ENCODE measurements at places on chromosomes 5 and 9.

GRCh38 chr5:115599502-115599901, 2.8 kb downstream of the TICAM2 start:
- no peak for DNase-seq

- DNase-seq: no peak
Observed at GRCh38 chr5:130171699-130172098, 267.4 kb downstream of the CHSY3 start.

DNA sequence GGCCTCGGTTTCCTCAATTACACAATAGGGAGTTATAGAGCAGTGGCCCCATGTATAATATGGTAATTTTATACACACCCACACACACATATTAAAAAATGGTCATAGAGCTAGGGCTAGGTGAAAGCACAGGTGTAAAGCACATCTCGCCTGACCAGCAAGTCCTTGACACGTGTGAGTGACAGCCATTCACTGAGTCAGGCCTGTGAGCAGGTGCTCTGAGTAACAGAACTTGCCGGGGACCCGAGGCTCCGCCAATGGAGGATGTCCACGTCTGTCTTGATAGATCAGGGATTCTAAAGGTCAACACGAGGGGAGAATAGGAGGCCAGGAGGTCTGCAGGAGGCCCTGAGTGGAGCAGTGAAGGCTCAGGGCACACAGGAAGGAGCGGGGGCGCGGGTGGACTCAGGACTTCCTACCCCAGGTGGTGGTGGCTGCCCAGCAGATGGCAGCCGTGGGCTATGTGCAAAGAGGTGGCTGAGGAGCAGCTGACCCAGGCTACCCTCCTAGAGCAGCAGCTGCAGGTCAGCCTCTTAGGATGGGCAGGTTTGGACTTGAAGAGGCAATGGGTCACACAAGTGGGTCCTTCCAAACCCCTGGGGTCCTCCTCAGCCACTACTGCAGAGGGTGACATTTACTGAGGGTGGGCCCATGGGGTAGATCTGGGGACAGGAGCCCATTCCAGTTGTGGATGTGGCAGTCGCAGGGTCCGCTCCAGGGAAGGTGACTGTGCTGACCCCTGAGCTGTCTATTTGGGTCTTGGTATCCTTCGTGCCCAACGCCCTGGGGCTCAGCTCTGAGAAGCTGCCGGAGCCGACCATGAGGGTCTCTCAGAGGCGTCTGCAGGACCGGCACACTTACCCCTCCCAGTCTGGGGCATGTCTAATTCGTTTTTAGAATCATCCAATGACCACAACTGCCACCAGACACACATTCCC, 45.9 kb downstream of the PRRT1B start:
- DNase-seq: peak; percentile 54

GRCh38 chr5:180343110-180343830, 9.9 kb downstream of the GFPT2 start:
- no peak for DNase-seq

DNA sequence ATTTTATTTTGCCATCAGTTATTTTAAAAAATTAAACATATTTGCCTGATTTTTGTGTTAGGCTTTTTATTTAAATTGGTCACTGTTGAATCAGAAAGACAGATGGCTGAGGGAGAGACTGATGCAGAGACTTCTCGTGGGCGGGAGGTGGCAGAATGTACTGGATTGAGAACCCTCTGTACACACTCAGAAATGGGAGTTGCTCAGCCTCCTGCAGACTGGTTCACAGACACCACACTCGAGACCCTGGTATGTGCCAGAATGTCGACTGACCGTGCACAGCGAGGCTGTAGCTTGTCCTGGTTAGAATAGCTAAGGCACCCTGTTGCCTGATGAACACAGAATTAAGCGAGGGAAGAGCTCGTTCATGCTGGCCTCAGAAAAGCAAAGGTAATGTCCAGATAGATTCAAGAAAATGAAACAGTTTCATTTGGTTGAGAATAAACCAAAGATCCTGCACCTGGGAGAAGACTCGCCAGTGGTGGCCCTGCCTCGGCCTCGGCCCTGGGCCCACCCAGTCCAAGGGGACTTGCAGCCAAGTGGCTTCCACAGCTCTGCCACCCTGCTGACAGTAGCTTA, 71.3 kb upstream of the OTULINL start:
- no peak for DNase-seq

GRCh38 chr9:4831119-4831518, 38.4 kb downstream of the RCL1 start:
- no peak for DNase-seq

DNA sequence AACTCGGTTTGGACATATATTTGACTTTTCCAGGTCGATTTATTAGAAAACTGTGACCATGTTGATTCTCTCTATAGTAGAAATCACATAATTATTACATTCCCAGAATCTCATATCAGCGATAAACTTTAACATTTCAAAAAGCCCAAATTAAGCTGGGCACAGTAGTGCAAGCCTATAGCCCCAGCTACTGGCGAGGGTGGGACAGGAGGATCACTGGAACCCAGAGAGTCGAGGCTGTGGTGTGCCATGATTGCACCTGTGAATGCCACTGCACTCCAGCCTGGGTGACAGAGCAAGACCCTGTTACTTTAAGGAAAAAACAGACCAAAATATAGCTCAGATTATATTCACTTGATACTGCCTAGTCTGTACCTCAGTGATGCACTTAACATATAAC, 128.9 kb downstream of the CPLANE1 start:
- no peak for DNase-seq

- no peak for DNase-seq
Observed at GRCh38 chr9:73871636-73872035, 625.5 kb upstream of the RORB start.

- no peak for DNase-seq
Observed at GRCh38 chr9:14179449-14179848, 134.5 kb downstream of the NFIB start.

- DNase-seq: no peak
Observed at GRCh38 chr9:114055894-114056293, 22.2 kb downstream of the AMBP start.

DNA sequence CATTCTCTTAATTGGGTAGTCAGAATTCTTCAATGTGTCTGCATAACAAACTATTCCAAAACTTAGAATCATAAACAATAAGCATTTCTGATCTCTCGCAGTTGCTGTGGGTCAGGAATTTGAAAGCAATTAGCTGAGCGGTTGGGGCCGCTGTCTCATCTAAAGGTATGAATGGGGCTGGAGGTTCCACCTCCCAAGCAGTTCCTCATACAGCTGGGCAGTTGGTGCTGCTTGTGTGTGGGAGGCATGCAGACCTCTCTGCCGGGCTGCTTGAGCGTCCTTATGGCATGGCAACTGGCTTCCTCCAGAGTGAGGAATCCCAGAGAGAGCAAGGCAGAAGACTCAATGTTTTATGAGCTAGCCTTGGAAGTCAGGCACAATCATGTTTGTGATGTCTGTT, 30.2 kb upstream of the SEMA4D start:
- DNase-seq: no peak

DNA sequence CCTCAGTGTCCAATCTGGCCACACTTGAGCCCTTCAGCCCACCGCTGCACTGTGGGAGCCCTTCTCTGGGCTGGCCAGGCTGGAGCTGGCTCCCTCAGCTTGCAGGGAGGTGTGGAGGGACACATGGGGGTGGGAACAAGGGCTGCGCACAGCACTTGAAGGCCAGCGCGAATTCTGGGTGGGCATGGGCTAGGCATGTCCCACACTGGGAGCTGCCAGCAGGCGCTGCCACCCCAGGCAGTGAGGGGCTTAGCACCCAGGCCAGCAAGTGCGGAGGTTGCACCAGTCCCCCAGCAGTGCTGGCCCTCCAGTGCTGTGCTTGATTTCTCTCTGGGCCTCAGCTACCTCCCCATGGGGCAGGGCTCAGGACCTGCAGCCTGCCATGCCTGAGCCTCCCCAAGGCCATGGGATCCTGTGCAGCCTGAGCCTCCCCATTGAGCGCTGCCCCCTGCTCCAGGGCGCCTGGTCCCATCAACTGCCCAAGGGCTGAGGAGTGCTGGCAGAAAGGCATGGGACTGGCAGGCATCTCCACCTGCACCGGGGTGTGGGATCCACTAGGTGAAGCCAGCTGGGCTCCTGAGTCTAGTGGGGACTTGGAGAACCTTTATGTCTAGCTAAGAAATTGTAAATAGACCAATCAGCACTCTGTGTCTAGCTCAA, 148.2 kb downstream of the EMB start:
- DNase-seq: no peak

- no peak for DNase-seq
Observed at GRCh38 chr9:1708219-1708618, 306.9 kb upstream of the SMARCA2 start.

DNA sequence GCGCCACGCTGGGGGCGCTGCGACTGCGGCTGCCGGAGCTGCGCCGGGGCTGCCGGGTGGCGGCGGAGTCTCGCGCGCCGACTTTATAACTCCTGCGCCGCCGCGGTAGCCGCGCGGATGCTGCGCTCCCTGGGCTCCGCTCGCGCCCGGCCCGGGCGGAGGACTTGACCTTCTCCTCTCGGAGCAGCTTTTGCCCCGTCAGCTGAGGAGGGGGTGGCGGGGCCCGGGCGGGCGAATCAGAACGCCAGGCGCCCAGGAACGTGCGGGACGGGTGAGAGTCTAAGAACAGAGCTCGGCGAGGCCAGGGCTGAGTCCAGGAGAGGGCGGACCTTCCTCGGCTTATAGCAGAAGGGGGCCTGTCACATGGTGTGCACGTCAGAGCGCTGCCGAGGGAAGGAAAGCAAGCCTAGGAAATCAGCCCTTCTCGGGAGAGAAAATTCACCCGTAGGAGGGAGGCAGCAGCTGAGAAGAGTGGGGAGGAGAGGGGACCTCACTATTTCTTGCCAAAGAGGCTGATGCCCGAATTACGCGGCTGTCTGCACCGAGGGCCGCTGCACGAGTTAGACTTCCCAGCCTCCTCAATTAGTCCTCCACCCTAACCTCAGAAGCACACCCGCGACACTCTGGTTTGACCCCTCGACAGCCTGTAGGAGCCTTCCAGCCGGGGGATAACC, at the start of gene FOXD1:
Gene FOXD1, minus strand, starts transcription at position 315 of the 674 bp plus-strand sequence. CDS start 415 bp downstream, outside the sequence.
- DNase-seq: no peak

DNA sequence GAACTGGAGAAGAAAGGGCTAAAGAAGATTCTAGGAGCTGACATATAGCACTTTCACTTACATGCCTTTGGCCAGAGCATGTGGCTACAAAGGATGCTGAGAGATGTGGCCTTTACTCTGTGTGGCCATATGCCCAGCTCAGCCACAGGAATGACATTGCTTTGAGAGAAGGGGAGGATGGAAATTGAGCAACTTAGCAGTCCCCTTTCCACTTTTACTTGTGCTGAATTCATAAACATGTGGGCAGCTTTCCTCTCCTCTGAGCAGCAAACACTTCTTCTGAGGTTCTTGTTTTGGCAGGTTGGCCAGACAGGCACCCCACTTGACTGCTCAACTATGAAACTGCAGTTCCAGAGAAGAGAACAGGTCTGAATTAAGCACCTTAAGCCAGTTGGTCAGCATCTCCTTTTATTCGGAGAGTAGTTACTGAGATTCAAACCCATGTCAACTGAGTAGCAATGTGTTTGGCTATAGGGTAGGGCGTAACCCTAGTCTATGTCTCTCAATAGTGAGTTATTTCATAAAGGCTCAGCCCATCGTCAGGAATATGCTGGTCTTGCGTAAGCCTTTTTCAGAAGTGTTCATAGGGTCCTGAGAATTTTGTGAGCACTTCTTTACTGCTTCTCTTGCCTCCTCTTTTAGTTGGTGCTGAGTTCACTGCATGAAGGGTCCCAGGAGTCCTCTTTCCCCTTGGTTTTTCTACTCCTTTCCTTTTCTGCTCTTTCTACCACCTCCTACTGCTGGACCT, 134.5 kb downstream of the PALM2AKAP2 start:
- DNase-seq: no peak

DNA sequence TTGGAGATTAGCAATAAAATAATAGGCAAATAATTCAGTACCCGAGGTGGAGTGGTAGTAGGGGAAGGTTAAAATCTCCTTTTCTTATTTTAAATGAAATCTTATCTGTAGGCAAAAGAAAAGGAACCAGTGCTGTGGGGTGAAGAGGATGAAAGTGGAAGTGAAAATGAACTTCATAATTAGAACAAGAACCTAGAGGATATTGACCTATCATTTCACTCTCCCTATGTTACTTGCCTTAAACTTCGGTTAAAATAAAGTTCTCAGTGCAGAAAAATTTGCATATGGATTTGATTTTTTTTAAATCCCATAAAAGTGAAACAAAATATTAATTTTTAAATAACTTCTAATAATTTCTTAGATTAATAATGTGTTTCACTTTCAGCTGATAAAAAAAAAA, 1094.9 kb upstream of the C9orf72 start:
- no peak for DNase-seq

DNA sequence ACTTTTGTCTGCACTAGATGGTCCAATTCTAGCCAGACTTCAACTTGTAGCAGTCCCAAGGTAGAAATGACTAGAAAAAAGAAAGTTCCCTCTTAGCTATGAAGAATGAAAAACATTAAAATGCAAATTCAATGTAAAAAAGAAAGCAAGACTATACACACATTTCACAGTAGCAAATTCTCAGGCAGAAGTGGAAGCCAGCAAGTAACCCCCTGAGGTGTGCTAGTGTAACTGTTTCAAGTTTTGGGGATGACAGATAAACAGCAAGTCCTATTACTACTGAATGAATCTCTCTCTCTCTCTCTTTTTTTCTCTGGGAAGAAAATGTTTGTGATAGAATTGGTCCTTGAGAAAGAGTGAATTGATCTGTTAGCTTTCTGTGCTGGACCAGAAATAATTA, 185.6 kb downstream of the EFNA5 start:
- no peak for DNase-seq

- no peak for DNase-seq
Observed at GRCh38 chr5:16744164-16744880, 127.5 kb upstream of the RETREG1 start.

- no peak for DNase-seq
Observed at GRCh38 chr5:67483453-67484030, 286.9 kb upstream of the CD180 start.

DNA sequence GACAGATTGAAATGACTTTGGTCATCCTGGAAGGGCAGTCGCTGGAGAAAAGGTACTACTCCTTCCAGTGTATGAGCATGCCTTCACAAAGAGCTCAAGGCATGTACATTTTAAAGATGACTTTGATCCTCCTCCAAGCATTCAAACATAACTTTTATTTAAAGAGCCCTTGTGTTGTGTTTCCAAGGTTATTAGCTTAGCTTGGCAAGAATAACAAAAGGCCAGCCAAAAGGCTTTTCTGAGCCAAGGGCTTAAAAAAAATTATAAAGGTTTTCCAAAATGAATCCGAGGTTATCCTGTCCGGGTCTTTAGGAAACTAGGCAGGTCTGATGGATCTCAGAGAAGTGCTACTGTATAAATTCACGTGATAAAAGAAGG, 71.0 kb upstream of the PLPP6 start:
- no peak for DNase-seq

DNA sequence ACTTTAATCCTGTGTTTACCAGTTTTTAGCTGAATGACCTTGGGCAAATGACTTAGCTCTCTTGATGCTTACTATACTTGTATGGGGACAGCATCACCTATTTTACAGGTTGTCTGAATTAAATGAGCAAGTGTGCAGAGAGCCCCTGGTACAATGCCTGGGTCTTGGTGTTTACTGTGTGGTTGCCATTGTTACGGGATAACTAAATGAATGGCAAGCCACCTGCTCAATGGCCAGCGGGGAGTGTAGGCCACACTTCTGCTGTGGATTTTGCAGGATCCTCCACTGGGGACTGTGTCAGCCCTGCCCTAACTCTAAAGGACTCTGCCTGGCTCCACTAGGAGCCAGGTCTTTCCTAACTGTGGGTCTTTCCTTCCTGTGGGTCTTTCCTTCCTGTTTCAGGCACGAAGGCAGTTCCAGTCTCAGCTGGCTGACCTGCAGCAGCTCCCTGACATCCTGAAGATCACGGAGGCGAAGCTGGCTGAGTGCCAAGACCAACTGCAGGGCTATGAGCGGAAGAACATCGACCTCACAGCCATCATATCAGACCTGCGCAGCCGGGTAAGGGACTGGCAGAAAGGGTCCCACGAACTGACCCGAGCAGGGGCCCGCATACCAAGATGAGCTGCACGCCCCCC, 10.3 kb upstream of the GLE1 start:
- no peak for DNase-seq
